ENCODE measurements at places on chromosomes 5 and 9. TPM values are rescaled to one million over a fixed set of nuclear protein-coding genes. Genes with fewer than 3 reads are reported as not detected.

GRCh38 chr9:117595650-117596049, 108.6 kb upstream of the TLR4 start:
- H3K27me3 ChIP-seq: no peaks in the 10 kb centered on the region
- no peaks in the 10 kb centered on the region for H3K36me3 ChIP-seq
- no peak overlapping the region for H3K27ac ChIP-seq
- no peaks in the 10 kb centered on the region for H3K4me1 ChIP-seq
- DNase-seq: no peak
- H3K4me3 ChIP-seq: no peak overlapping the region

The ANKRD34B gene
- not detected for total RNA-seq

DNA sequence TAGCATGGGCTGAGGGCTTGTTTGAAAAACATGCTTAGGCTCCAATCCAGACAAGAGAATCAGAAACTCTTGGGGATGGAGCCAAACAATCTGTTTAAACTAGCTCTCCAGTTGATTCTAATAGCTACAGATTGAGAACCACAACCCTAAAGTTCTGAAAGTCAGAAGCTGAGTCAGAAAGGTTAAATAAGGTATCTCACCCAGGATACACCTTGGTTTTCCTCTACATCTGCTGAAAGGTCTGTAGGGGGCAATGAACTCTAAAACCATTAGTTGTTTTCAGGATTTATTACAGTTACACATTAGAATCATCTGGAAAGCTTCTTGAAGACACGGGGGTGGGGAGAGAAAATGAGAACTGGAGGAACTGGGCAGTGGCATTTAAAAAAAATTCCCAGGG, 5.7 kb downstream of the GFM2 start:
- no peak for DNase-seq
- H3K27me3 ChIP-seq: no peaks in the 10 kb centered on the region
- H3K4me3 ChIP-seq: no peak overlapping the region
- H3K4me1 ChIP-seq: peaks cover 31% of the 10 kb centered on the region
- H3K27ac ChIP-seq: no peak overlapping the region
- H3K36me3 ChIP-seq: peaks cover 43% of the 10 kb centered on the region

- no peak overlapping the region for H3K4me3 ChIP-seq
- DNase-seq: no peak
- H3K27me3 ChIP-seq: no peaks in the 10 kb centered on the region
- H3K4me1 ChIP-seq: no peaks in the 10 kb centered on the region
Measured at GRCh38 chr5:156201788-156202403, 125.1 kb upstream of the SGCD start.

The PCDHAC1 gene
- not detected for total RNA-seq

DNA sequence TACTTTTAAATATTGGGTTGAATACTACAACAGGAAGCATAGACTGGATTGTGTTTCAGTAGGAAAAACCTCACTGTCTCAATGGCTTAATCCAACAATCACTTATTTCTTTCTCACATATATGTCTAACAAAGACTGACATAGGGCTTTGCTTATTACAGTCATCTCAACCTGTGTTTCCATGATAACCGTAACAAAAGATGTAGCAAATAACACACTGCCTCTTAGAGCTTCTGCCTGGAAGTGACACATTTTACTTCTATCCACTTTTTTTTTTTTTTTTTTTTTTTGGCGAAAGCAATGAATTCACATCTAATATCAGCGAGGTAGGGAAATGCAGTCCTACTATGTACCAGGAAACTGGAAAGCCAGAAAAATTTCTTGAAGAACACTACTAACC, 204.9 kb upstream of the CDKN2B start:
- H3K27me3 ChIP-seq: peaks cover 26% of the 10 kb centered on the region
- DNase-seq: no peak
- no peak overlapping the region for H3K4me3 ChIP-seq
- H3K4me1 ChIP-seq: peaks cover 41% of the 10 kb centered on the region
- no peak overlapping the region for H3K27ac ChIP-seq

The GARIN3 gene
- 0.30 TPM for total RNA-seq

The WDR36 gene
- 79.9 TPM for total RNA-seq

- H3K4me1 ChIP-seq: peaks cover 10% of the 10 kb centered on the region
- H3K4me3 ChIP-seq: peak overlapping the region; percentile 84
- peaks cover under 1% of the 10 kb centered on the region for H3K27me3 ChIP-seq
- H3K36me3 ChIP-seq: no peaks in the 10 kb centered on the region
- peak overlapping the region; percentile 54 for H3K27ac ChIP-seq
Measured at GRCh38 chr5:112738191-112738560, 491 bp downstream of the APC start.

- no peaks in the 10 kb centered on the region for H3K27me3 ChIP-seq
- DNase-seq: no peak
- no peak overlapping the region for H3K27ac ChIP-seq
- peaks cover 45% of the 10 kb centered on the region for H3K4me1 ChIP-seq
- no peak overlapping the region for H3K4me3 ChIP-seq
Measured at GRCh38 chr5:132387640-132388117, 18.2 kb downstream of the SLC22A5 start.

The ELAVL2 gene
- not detected for total RNA-seq

The MRRF gene
- total RNA-seq: 58.8 TPM

DNA sequence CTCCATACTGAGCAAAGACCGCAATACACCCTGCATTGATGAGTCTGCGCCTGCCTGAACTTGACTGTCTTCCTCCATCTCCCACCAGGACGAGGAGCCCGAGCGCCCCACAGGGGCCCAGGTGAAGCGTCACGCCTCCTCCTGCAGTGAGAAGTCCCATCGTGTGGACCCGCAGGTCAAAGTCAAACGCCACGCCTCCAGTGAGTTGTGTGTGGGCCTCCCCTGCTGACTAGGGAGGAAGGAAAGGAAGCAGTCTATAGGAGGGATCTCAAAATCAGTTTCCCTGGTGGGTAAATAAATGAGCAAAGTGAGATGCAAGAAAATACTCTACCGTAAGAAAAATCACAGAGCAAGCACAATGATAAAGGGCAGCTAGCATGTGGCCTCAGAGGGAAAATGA, 22.8 kb upstream of the GRPEL2 start:
- no peaks in the 10 kb centered on the region for H3K36me3 ChIP-seq
- H3K4me1 ChIP-seq: no peaks in the 10 kb centered on the region
- no peak for DNase-seq
- H3K27me3 ChIP-seq: no peaks in the 10 kb centered on the region

The SMC5 gene
- total RNA-seq: 51.0 TPM

GRCh38 chr9:88807426-88807825, 183.8 kb upstream of the S1PR3 start:
- no peak overlapping the region for H3K4me3 ChIP-seq
- no peak for DNase-seq
- peaks cover 38% of the 10 kb centered on the region for H3K27me3 ChIP-seq
- H3K36me3 ChIP-seq: no peaks in the 10 kb centered on the region

The PAPPA gene
- not detected for total RNA-seq

The TRPM3 gene
- not detected for total RNA-seq

DNA sequence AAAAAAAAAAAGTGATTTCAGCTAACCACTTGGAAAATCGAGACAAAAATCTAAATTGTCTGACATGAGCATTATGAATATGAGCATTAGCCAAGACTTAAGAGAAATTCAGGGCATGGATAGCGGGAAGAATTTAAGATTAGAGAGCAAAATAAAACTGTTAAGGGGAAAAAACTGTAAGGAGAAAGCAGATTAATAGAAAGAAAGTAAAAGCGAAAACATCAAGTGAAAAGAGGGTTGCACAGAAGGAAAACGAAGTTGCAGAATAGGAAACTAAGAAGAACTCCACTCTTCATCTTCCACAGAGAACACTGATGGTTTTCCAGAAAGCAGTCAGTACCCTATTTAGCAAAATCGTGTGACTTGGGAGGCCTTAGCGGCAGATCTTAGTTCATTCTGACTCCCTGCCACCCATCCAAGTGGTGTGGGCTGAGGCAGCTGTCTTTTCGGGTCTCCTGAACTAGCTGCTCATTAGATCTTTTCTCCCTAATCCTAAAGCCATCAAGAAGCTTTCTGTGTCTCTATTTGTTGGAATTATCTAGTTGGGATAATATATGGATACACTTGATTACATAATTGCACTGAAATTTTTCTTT, 3.7 kb downstream of the NIM1K start:
- H3K27ac ChIP-seq: no peak overlapping the region
- DNase-seq: no peak
- H3K4me1 ChIP-seq: peaks cover 23% of the 10 kb centered on the region
- no peak overlapping the region for H3K4me3 ChIP-seq

- H3K27me3 ChIP-seq: no peaks in the 10 kb centered on the region
- H3K36me3 ChIP-seq: no peaks in the 10 kb centered on the region
- H3K27ac ChIP-seq: no peak overlapping the region
- H3K4me3 ChIP-seq: no peak overlapping the region
- DNase-seq: no peak
Measured at GRCh38 chr5:92780057-92780456, 801.0 kb downstream of the NR2F1-AS1 start.

The CCDC183 gene
- not detected for total RNA-seq

GRCh38 chr9:75087824-75088645, at the start of the genes NMRK1 and OSTF1:
NMRK1 (minus strand) TSS chr9:75088155; CDS start chr9:75083115, 5,040 bp downstream.
OSTF1 (plus strand) TSS chr9:75088514; CDS start chr9:75088693, 179 bp downstream.
- peak; percentile 93 for DNase-seq
- H3K4me1 ChIP-seq: peaks cover 60% of the 10 kb centered on the region
- peaks cover 28% of the 10 kb centered on the region for H3K36me3 ChIP-seq
- H3K27ac ChIP-seq: peak within 1 kb of the TSS; percentile 94

The PIP5KL1 gene
- total RNA-seq: 1.4 TPM

DNA sequence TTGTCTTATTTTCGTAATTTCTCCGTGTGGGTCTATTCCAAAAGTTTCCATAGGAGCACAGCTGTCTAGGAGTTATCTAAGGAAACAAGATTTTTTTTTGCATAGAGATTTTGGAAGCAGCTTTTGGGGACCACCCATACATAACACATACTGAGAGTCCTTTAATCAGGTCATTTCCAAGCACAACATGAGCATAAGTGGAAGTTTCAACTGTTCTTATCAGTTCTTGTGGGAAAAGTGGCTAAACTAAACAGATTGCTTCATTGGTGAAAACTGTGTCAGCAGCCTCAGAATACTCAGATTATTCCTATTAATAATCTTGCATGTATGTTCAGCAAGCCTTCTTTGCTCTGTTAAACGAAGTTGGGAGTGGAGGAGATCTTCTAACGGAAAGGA, 153.6 kb upstream of the TYRP1 start:
- H3K27me3 ChIP-seq: no peaks in the 10 kb centered on the region
- no peaks in the 10 kb centered on the region for H3K4me1 ChIP-seq
- no peaks in the 10 kb centered on the region for H3K36me3 ChIP-seq
- DNase-seq: no peak

GRCh38 chr5:6576861-6577501, 55.9 kb downstream of the NSUN2 start:
- H3K27ac ChIP-seq: no peak overlapping the region
- H3K4me3 ChIP-seq: no peak overlapping the region
- no peaks in the 10 kb centered on the region for H3K4me1 ChIP-seq
- DNase-seq: no peak
- H3K36me3 ChIP-seq: no peaks in the 10 kb centered on the region
- H3K27me3 ChIP-seq: peaks cover 25% of the 10 kb centered on the region

The IFNB1 gene
- not detected for total RNA-seq

The SLC6A7 gene
- not detected for total RNA-seq

The PCDHGB4 gene
- total RNA-seq: 0.34 TPM

- peak overlapping the region; percentile 36 for H3K27ac ChIP-seq
- H3K4me1 ChIP-seq: peaks cover 26% of the 10 kb centered on the region
- DNase-seq: peak; percentile 18
Measured at GRCh38 chr9:7756088-7756487, 43.5 kb downstream of the DMAC1 start.

- H3K27ac ChIP-seq: no peak overlapping the region
- peaks cover 4% of the 10 kb centered on the region for H3K27me3 ChIP-seq
- DNase-seq: no peak
- H3K36me3 ChIP-seq: no peaks in the 10 kb centered on the region
- peaks cover 3% of the 10 kb centered on the region for H3K4me1 ChIP-seq
Measured at GRCh38 chr5:134458234-134459009, 46.7 kb upstream of the CDKN2AIPNL start.

GRCh38 chr9:118643118-118643517, 726.1 kb downstream of the BRINP1 start:
- H3K36me3 ChIP-seq: no peaks in the 10 kb centered on the region
- no peak overlapping the region for H3K4me3 ChIP-seq
- no peak for DNase-seq
- H3K27me3 ChIP-seq: no peaks in the 10 kb centered on the region
- H3K27ac ChIP-seq: no peak overlapping the region

The C5orf52 gene
- not detected for total RNA-seq

DNA sequence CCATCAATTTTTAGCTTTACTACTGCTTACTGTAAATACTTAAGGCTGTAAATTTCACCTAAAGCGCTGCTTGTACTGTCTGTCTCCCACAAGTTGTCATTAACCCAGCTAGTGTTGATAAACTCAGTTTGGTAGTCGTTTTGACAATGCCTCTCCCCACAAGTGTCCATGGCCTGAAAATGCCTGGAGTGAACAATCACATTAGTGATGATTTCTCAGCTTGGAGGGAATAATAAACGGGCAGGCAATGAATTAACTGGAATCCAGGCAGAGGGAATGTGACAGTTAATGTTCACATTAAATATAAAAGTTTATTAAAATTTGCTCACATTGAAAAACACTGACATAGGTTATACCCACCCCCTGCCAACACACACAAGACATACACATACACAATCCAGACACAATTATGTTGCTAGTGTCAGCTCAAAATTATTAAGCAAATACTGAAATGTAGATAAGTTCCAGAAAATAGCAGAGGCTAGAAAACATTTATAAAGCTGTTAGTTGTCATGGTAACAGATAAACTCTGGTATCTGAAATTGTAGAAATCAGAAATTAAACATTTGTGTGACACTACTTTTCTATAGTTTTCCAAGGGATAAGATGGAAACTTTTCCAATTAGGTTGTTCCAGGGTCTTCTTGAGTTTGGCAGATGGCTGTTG, 341.9 kb downstream of the DIRAS2 start:
- H3K27me3 ChIP-seq: peaks cover 25% of the 10 kb centered on the region
- DNase-seq: no peak
- no peaks in the 10 kb centered on the region for H3K4me1 ChIP-seq
- H3K36me3 ChIP-seq: no peaks in the 10 kb centered on the region

DNA sequence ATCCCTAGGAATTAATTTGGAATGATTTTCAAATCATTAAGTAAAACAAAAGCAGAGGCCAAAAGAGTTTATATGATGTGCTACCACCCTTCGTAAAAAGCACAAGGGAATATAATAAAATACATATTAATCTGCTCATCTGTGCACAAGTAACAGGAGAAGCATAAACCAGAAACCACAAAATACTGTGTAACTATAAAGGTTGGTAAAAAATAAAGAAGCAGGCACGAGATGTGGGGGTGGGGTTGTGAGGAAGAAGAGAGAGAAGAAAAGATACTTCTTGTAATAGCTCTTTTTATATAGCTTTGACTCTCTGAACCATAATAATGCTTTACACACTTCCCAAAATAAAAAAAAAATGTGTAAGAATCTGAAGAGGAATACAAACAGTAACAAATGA, 214.9 kb upstream of the EFNA5 start:
- no peak for DNase-seq
- no peak overlapping the region for H3K27ac ChIP-seq
- peaks cover 38% of the 10 kb centered on the region for H3K4me1 ChIP-seq
- H3K27me3 ChIP-seq: no peaks in the 10 kb centered on the region
- H3K36me3 ChIP-seq: peaks cover 2% of the 10 kb centered on the region
- H3K4me3 ChIP-seq: no peak overlapping the region

Data from activated T-helper 2 cell treated with anti-CD3 and anti-CD28 coated beads, Interferon-gamma antibody, Interleukin-2, Interleukin-4, amounts not matched to agents 10 μg/mL and 5 μg/mL and 100 μg/mL, durations not matched to agents 14 hours and 24 hours and 36 hours (primary cell).